ENCODE measurements at places on chromosomes 1 and 21. TPM values are rescaled to one million over a fixed set of nuclear protein-coding genes. Genes with fewer than 3 reads are reported as not detected.
A peak's percentile ranks its signal among the peaks of the same experiment; 100 is the strongest.

- no peak for DNase-seq
Measured at GRCh38 chr1:180248176-180248575, 18.1 kb downstream of the LHX4 start.

GRCh38 chr1:183810121-183810520 is 5.2 kb downstream of the RGL1 start:
- DNase-seq = no peak

- DNase-seq = no peak
Measured at GRCh38 chr1:11946647-11947046, 12.1 kb downstream of the PLOD1 start.

- DNase-seq = no peak
Measured at GRCh38 chr1:106189780-106190179, 866.7 kb upstream of the PRMT6 start.

GRCh38 chr1:20151906-20152598 is 12.9 kb downstream of the PLA2G2F start:
- DNase-seq = peak; percentile 72

DNA sequence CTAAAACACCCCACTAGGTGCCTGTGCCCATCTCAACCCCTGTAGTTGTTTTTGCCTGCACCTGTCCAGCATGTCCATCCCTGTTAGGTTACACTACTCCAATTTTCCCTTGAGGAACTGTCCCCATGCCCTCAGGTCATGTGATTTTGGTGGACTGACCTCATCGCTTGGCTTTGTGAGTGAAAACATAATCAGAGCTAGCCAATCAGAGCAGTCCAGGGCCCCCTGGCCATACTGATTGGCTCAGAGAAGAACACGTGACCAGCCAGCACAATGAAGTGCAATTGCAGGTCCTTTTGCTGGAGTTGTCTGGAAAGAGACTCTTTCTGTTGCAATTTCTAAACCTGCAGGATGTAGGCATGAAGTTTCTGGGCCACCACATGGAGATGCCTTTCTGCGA is 303.3 kb upstream of the PROX1 start:
- no peak for DNase-seq

DNA sequence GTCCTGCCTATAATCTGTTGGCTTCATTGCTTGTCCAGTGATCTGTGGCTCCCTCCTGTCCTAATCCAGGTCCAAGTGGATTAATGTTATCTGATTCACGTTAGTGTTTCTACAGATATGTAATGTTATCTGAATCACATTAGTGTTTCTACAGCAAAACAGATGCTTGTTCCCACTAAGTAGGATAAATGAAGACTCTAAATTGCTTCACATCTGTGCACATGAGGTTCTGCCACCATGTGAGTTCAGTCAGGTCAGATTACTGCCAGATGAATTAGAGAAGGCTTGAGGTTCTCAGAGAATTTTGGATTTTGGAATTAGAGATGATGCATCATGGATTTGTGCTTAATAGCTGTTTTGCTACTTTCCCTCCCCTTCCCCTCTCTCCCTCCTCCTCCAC is 13.2 kb downstream of the DISC1 start:
- no peak for DNase-seq

DNA sequence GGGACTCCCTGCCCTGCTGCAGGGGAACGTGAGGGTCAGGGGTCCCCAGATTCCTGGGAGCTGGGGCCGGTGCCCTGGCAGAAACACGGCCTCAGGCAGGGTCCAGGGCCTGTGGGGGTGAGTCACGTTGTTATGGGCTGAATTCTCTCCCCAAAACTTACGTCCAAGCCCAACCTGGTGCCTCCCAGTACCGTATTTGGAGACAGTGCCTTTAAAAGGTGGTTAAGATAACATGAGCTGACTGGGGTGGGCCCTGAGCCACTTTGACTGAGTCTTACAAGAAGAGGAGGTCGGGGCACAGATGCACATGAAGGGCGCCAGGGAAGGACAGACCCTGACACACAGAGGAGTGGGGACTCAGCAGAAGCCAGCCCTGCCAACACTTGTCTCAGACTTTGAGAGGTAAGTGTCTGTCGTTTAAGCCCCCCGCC is 99.9 kb downstream of the WDR4 start:
- no peak for DNase-seq

DNA sequence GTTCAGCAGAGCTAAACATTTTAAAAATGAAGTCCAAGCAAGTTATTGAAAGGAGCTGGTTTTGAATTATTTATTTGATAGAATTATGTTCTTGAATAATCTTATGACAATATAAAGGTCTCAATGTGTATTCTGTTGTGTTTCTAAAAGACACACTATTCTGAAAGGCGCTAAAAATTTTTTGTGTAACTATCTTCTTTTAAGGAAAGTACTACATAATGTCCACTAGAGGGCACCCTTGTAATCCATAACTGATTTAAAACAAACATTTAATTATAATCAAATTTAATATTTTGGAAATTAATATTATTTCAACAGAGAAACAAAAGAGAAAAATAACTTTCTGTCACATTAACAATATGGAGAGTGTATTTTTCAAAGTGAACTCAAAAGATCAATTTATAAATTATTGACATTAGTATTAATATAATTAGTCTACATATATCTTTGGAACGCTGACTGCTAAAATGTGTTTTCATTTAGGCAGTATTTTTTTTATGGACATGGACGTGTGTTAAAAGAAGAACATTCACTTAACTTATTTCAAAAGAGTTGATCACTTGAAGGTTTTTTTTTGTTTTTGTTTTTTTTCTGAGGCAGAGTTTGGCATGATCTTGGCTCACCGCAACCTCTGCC is 248.4 kb downstream of the DENND1B start:
- peak; percentile 53 for DNase-seq

NES gene
- 78.8 TPM for total RNA-seq

- no peak for DNase-seq
Measured at GRCh38 chr1:15197591-15198447, 44.3 kb downstream of the TMEM51 start.

DNA sequence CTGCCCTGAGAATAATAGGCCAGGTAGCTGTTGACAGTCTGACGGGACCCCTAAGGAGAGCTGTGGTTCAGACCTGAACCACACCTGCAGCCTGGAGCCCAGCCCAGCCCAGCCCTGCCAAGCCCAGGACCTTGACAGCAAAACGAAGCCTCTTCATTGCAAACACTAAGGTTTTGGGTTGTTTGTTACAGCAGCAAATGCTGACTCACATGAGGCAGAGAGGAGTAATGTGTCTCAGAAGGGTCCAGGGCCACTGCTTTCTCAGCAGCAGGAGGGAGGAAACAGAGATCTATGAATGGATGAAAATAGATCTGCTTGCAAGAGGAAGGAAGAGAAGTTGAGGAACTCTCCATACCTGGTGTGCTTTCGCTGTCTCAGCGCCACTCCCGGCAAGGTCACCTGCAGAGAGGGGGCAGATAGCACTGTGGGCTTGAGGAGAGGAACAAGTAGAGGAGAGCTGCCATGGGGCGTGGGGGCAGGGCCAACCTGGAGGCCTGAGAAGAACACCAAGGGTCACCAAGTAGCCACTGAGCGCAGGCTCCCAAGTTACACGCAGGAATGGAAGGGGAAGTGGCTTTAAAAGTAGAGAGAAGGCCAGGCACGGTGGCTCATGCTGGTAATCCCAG is 127.2 kb downstream of the ZNF281 start:
- no peak for DNase-seq

DNA sequence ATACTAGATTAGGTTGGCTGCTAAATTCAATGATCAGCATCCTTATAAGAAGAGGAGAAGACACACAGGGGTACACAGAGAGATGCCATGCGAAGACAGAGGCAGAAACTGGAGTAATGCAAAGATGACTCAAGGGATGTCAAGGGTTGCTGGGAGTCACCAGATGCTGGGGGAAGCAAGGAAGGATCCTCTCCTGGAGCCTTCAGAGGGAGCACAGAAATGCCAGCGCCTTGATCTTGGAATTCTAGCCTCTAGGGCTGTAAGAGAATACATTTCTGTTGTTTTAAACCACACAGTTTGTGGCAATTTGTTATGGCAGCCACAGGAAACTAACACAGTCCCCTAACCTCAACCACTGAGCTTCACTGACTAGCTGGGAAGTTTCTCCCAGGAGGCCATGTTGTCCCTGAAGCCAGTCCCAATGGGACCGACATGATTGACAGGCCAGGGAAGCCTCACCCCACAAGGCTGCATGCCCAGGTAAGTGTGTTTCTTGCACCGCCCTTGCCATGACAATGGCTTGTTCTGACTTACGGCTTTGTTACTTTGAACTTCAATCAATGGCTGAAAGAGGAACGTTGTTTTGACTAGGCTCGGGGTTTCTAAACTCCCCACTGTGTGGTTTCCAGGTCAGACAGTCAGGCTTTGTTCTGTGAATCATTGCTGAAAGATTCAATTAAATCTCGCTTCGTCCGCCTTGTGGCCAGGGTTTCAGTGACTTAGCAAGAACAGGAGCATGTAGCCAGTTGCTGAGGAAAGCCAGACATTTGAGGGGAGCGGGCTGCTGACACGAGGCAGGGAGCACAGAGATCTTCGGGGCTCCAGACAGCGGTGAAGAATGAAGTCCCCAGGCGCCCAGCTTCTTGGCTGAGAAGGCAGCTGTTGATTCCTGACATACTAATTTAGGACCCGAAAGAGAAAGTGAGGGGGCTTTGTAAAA is 62.3 kb downstream of the RUNX1 start:
- no peak for DNase-seq

DNA sequence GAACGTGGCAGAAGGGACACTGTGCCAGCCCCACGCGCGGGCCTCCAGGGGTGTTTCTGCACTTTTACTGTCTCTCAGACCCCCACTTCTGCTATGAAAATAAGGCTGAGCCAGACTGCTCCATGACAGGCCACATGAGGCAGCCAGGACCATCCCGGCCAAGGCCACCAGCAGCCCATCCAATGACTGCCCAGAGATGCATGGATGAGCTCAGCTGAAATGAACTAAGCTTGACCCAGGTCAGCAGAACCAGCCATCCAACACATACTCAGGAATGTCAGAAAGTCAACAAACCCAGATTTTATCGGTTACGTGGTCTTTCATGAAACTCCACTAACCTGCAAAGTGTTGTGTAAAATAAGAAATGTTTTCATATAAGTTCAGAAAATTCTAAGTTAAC is 51.2 kb downstream of the CCDC185 start:
- DNase-seq = no peak
